SIG-M5 (cell line): ENCODE measurements at places on chromosomes 1 and 21.

- DNase-seq, result no peak
These were observed 75.7 kb upstream of the NRIP1 start for GRCh38 chr21:15140321-15141019.

DNA sequence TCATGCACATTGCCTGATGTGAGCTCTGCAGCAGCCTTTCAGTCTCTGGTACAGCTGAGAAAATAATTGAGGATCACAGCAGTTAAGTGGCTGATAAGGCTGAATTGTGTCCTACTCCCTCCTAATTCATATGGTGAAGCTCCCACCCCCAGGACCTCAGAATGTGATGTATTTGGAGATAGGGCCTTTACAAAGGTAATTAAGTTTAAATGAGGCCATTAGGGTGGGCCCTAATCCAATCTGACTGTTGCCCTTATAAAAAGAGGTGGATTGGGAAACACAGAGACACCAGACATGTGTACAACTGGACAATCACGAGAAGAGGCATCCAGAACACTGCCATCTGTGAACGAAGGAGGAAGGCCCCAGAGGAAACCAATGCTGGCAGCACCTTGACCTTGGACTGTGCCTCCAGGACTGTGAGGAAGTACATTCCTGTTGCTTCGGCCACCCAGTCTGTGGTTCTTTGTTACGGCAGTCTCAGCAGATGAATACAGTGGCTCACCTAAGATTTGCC, 148.1 kb downstream of the TRABD2B start:
- no peak for DNase-seq

GRCh38 chr1:46557403-46557802, 6.0 kb upstream of the KNCN start:
- DNase-seq, result no peak

- DNase-seq, result no peak
These were observed 3.7 kb downstream of the ZBED6 start for GRCh38 chr1:203799157-203799556.

GRCh38 chr21:21179619-21180298, 181.6 kb downstream of the NCAM2 start:
- DNase-seq, result no peak

DNA sequence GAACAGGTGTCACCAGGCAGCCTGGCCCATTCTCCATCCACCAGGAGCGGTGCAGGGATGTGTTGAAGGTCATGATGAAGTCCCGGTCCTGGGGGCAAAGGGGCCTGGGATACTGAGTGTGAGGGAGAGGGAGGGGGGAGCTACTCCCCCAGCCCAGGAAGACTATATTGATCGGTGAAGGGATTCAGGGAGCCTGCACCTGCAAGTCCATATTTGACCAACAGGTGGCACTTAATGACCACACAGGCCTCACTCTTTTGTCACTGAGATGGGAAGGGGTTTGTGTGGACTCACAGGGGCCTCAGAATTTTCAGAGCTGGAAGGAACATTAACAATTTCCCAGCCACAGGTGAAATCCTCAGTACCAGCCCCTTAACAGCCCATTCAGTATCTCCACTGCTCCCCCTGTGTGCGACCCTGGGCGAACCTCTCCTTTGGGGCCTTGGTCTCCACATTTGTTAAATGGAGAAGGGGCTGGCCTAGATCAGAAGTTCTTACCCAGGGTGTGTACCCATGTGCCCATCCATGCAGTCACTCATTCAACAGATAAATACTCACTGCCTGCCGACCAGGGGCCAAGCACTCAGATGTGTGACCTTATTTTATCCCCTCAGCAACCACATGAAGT, 55.6 kb downstream of the NKAIN1 start:
- DNase-seq, result no peak

GRCh38 chr1:27507960-27508665, 18.1 kb upstream of the WASF2 start:
- no peak for DNase-seq

DNA sequence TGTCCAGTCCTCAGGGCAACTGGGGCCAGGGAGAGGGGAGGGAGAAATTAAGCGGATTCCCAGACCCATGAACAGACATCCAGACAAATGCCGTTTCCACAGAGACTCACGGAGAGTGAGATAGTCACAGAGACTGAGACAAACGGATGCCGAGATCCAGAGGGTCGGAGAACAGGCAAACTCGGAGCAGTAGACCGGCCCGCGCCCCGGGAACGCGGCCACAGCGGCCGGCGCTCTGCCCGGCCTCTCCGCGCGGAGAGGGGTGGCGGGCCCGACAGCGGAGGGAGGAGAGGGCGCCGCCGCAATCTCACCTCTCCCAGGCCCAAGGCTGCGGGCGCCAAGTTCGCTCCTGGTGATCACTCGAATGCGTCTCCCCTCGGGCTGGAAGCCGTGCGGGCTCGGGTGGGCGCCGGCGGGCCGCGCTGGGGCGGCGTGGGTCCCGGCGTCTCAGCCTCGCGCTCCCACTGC, 831 bp upstream of the FOXD2 start:
- DNase-seq, result no peak

DNA sequence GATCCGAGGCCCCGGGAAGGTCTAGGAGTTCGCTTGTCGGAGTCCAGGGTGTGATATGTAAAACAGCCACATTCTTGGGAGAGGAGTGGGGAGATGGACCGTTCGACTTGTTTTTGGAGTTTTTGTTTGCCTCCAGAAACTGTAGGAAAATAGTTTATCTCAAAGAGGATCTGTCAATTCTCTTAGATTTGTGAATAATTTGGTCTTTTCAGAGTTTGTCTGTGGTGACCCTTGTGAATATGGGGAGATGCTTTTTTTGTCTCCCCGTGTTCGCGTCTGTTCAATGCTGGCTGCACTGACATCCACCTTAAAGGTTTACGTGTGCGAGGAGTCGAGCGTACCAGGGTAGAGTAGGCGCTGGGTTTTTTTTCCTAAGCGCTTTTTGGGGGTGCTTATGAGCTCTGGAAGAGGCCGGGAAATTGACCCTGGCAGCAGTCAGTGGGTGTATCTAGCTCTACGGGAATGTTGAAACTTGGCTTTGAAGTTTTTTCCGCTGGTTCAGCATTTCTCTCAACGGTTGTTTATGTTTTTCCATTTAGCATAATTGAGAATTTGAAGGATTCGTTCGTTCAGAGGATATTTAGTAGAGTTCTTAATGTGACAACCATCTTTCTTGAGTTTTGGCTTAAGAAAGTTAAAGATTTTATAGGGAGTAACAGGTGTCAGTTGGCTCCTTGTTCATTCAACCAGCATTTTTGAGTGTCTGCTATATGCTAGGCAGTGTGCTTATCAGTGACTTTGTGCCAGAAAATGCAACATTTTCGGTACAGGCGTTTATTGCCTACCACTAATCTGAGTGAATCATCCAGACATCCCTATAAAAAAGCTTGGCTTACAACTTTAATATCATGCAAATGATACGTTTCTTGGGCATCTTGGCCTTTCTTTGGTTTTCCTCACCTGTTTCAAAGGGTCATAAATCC, 1.2 kb downstream of the SZRD1 start:
- DNase-seq, result no peak

- no peak for DNase-seq
These were observed 714 bp downstream of the PYCR2 start for GRCh38 chr1:225923381-225923691.

GRCh38 chr1:212683357-212683722, 16.3 kb downstream of the BATF3 start:
- no peak for DNase-seq

DNA sequence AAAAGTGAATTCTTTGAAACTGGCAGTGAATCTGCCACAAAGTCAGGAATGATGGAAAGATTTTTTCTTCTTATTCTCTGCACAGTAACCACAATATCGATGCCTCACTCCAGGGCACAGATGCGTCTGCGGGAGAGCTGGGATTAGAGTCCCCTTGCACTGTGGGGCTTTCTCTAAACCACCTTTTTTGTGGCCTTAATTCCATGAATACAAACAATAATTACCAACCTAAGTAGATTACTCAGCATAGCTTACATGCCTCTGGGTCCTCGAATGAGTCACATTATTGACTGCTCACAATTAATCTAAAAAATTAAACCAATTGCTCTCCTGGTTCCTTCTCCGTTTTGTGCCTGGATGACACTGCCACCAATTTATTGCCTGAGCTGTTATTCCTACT, 125.8 kb downstream of the KAZN start:
- no peak for DNase-seq
